ENCODE measurements at places on chromosomes 7 and 10.

GRCh38 chr7:121901026-121901425 lies 28.1 kb downstream of the PTPRZ1 start:
- no peak overlapping the region for H3K27ac ChIP-seq
- DNase-seq: no peak
- no peaks in the 10 kb centered on the region for H3K27me3 ChIP-seq
- H3K36me3 ChIP-seq: no peaks in the 10 kb centered on the region

GRCh38 chr7:18896343-18896975 lies 221.0 kb downstream of the TWIST1 start:
- no peak overlapping the region for H3K4me3 ChIP-seq
- DNase-seq: no peak
- no peaks in the 10 kb centered on the region for H3K36me3 ChIP-seq

DNA sequence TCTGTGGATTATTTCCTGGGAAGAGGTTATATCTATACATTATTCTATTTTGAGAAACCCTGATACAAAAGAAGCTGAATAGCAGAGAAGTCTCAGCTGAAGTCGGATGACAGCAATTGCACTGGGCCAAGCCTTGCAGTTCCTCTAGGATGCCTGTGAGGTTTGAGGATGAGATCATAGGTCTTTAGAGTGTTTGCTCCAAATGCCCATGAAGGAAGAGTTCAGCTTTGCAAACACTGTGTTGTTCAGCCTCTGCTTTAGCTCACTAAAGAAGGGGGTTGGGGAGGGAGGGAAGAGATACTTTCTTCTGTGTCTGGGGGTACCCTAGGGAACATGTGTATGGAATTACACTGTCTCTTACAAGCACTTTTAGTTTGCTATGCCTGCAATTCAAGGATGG lies 282.5 kb upstream of the NRP1 start:
- no peak overlapping the region for H3K27ac ChIP-seq
- no peak overlapping the region for H3K4me3 ChIP-seq
- no peaks in the 10 kb centered on the region for H3K36me3 ChIP-seq
- no peak for DNase-seq
- no peaks in the 10 kb centered on the region for H3K27me3 ChIP-seq

- no peak overlapping the region for H3K27ac ChIP-seq
- no peaks in the 10 kb centered on the region for H3K27me3 ChIP-seq
- H3K36me3 ChIP-seq: peaks cover 34% of the 10 kb centered on the region
- peaks cover 2% of the 10 kb centered on the region for H3K4me1 ChIP-seq
- DNase-seq: no peak
Observed at GRCh38 chr10:11934262-11934661, 108.3 kb downstream of the UPF2 start.

DNA sequence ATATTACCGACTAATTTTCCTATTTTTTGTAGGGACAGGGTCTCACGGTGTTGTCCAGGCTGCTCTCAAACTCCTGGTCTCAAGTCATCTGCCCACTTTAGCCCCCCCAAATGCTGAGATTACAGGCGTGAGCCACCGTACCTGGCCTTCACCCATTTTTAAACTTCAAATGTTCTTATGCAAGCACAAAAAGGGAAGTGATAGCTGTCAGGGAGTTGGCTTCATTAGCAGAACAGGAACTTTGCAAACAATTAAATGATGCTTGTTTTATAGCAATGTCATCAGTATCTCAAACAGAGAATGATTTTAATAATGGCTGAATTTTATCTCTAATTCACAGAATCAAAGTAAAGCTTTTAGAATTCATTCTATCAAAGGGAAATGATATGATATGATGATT lies 49.8 kb upstream of the FAM171A1 start:
- no peak overlapping the region for H3K27ac ChIP-seq
- peaks cover 24% of the 10 kb centered on the region for H3K27me3 ChIP-seq
- no peak for DNase-seq
- H3K4me3 ChIP-seq: no peak overlapping the region
- H3K4me1 ChIP-seq: no peaks in the 10 kb centered on the region

GRCh38 chr7:106309362-106309761 lies 24.6 kb upstream of the NAMPT start:
- H3K4me3 ChIP-seq: no peak overlapping the region
- no peaks in the 10 kb centered on the region for H3K36me3 ChIP-seq
- no peak overlapping the region for H3K27ac ChIP-seq
- no peaks in the 10 kb centered on the region for H3K4me1 ChIP-seq

- no peak overlapping the region for H3K4me3 ChIP-seq
- H3K4me1 ChIP-seq: peaks cover 3% of the 10 kb centered on the region
- peaks cover 55% of the 10 kb centered on the region for H3K36me3 ChIP-seq
- DNase-seq: no peak
- no peaks in the 10 kb centered on the region for H3K27me3 ChIP-seq
Observed at GRCh38 chr7:137882806-137883205, 36.0 kb upstream of the DGKI start.

- H3K4me1 ChIP-seq: no peaks in the 10 kb centered on the region
- no peak for DNase-seq
- no peak overlapping the region for H3K27ac ChIP-seq
Observed at GRCh38 chr10:111107023-111107422, 30.2 kb downstream of the ADRA2A start.

GRCh38 chr10:8428654-8429053 lies 374.2 kb downstream of the GATA3 start:
- peaks cover 8% of the 10 kb centered on the region for H3K27me3 ChIP-seq
- peaks cover 15% of the 10 kb centered on the region for H3K4me1 ChIP-seq
- no peak for DNase-seq
- H3K4me3 ChIP-seq: no peak overlapping the region
- H3K36me3 ChIP-seq: no peaks in the 10 kb centered on the region

- no peak overlapping the region for H3K27ac ChIP-seq
- no peak overlapping the region for H3K4me3 ChIP-seq
- H3K36me3 ChIP-seq: no peaks in the 10 kb centered on the region
- H3K4me1 ChIP-seq: no peaks in the 10 kb centered on the region
Observed at GRCh38 chr10:70774810-70775678, 10.1 kb downstream of the TBATA start.

- DNase-seq: no peak
- no peak overlapping the region for H3K4me3 ChIP-seq
- peaks cover 4% of the 10 kb centered on the region for H3K4me1 ChIP-seq
- no peak overlapping the region for H3K27ac ChIP-seq
- no peaks in the 10 kb centered on the region for H3K36me3 ChIP-seq
Observed at GRCh38 chr10:86123304-86123703, 243.3 kb downstream of the GRID1 start.

- H3K27me3 ChIP-seq: no peaks in the 10 kb centered on the region
- H3K36me3 ChIP-seq: peaks cover 7% of the 10 kb centered on the region
- no peak overlapping the region for H3K27ac ChIP-seq
- no peak overlapping the region for H3K4me3 ChIP-seq
Observed at GRCh38 chr7:151672716-151673115, 153.0 kb upstream of the RHEB start.

GRCh38 chr10:49768731-49769130 lies 6.6 kb upstream of the OGDHL start:
- peaks cover 71% of the 10 kb centered on the region for H3K27me3 ChIP-seq
- no peak overlapping the region for H3K4me3 ChIP-seq
- H3K4me1 ChIP-seq: peaks cover 3% of the 10 kb centered on the region
- H3K27ac ChIP-seq: no peak overlapping the region

DNA sequence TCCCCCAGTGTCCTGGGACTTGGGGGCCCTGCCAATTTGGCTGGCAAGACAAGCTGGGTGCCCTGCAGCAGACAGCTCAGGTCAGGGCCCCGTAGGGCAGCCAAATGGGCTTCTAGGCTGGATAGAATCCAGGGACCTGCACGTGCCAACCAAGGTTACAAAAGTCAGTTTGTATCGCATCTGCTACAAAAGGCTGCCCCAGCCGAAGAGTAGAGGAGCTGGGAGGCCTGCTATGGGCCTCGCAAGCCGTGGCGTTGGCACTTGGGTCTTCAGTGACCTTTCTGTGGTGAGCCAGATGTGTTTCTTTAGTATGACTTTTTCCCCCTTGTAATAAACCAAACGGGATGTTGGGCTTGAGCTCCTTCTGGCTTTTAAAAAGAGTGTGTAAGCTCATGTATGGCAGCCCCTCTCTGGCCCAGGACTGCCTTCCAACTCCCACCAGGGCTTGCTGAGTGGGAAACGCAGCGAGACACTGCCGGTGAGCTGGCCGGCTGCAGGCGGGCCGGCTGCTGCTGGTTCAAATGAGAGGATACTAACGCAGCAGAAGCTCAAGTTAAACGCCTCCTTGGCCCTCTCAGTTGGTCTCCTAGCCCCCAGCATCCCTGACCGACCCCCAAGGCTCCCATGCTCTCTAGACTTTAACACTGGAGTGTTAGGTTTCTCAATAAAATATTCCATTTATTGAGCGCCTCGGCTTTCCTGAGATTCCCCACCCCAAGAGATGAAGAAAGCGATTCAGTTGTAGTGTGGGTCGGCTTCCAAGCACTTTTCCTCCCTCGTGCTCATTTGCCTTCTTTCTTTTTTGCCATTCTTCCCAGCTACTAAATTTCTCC lies 3.1 kb upstream of the HOXA10 start:
- H3K4me3 ChIP-seq: no peak overlapping the region
- DNase-seq: no peak
- peaks cover 12% of the 10 kb centered on the region for H3K36me3 ChIP-seq
- H3K27ac ChIP-seq: no peak overlapping the region
- H3K27me3 ChIP-seq: peaks cover 85% of the 10 kb centered on the region
- H3K4me1 ChIP-seq: peaks cover 8% of the 10 kb centered on the region

- H3K4me3 ChIP-seq: peak overlapping the region; percentile 77
- peaks cover 93% of the 10 kb centered on the region for H3K36me3 ChIP-seq
- DNase-seq: no peak
- H3K4me1 ChIP-seq: peaks cover 72% of the 10 kb centered on the region
- H3K27me3 ChIP-seq: no peaks in the 10 kb centered on the region
- H3K27ac ChIP-seq: peak overlapping the region; percentile 93
Observed at GRCh38 chr7:131012477-131013031, 278.5 kb upstream of the KLF14 start.

- H3K36me3 ChIP-seq: no peaks in the 10 kb centered on the region
- H3K27ac ChIP-seq: no peak overlapping the region
- no peak for DNase-seq
Observed at GRCh38 chr10:73310475-73310874, 48.2 kb downstream of the CFAP70 start.

DNA sequence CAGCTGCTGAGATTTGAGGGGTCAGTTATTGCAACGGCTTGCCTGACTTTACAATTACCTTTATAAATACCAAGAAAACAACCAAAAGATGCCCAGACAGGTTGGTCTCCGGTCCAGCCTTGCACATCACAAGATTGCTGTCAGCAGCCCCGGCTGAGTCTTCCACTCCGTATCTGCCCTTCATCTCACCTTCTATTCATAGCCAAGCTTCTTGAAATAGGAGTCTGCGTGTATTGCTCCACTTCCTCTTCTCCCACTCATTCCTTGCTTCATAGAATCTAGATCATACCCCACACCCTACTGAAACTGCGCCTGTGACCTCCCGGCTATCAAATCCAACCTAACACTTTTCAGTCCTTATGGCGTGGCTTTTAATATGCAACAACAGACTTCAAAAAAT lies 31.1 kb upstream of the USP6NL start:
- H3K4me3 ChIP-seq: no peak overlapping the region
- DNase-seq: no peak
- H3K36me3 ChIP-seq: no peaks in the 10 kb centered on the region
- H3K27me3 ChIP-seq: peaks cover 43% of the 10 kb centered on the region

DNA sequence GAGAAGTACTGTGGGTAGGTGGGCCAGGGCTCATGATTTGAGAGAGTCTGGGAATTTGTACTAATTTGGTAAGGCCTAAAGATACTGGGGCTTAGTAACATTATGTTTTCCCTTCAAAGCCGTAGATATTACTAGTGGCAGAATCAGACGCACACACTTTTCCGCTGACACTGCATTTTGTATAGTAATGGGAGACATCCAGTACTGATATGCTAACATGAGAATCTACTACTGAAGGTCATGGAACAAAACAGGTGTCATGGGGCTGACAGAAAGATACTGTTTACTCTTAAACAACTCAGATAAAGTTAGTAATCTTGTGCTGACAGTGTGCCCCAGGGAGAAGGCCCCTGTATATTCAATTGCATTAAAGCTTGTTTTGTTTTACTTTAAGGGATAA lies 11.1 kb upstream of the GIMAP7 start:
- no peaks in the 10 kb centered on the region for H3K36me3 ChIP-seq
- H3K27ac ChIP-seq: peak overlapping the region; percentile 80
- no peak for DNase-seq
- H3K4me1 ChIP-seq: peaks cover 66% of the 10 kb centered on the region
- H3K27me3 ChIP-seq: no peaks in the 10 kb centered on the region

GRCh38 chr10:11488126-11488525 lies 123.3 kb downstream of the USP6NL start:
- no peak overlapping the region for H3K27ac ChIP-seq
- no peak overlapping the region for H3K4me3 ChIP-seq
- no peaks in the 10 kb centered on the region for H3K4me1 ChIP-seq
- no peaks in the 10 kb centered on the region for H3K27me3 ChIP-seq
- no peak for DNase-seq

DNA sequence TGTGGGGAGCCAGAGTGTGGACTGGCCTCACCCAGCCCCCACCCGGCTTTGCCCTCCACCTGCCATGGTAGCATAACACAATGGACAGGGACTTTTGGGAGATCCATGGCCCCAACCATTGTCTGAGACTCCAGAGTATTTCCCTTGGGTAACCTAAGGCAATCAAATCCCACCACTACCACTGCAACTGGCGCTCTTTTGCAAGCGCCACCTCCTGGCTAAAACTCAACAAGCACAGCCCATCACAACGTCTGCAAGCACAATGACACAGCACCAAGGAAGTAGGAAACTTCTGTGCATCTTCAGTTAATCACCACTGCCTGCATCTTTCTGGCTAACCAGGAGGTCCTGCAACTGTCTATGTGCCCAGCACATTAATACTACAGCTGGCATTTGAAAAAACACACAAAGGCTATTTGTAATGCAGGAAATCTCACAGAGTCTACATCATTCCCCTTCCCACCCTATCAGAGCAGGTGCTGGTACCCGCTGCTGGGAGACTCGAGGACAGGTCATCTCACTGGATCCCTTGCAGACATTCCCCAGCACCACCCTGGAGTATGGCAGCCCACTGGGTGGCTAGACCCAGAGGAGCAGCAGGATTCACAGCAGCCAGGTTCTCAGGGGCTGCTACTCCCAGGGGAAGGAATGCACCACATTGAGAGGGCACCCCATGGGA lies 27.7 kb downstream of the ANKRD26 start:
- H3K36me3 ChIP-seq: peaks cover 36% of the 10 kb centered on the region
- no peak overlapping the region for H3K27ac ChIP-seq
- H3K4me1 ChIP-seq: peaks cover 12% of the 10 kb centered on the region
- no peaks in the 10 kb centered on the region for H3K27me3 ChIP-seq
- no peak overlapping the region for H3K4me3 ChIP-seq

GRCh38 chr10:26437637-26438461 lies at the start of gene APBB1IP:
Gene APBB1IP (plus strand): TSS chr10:26438341. CDS start chr10:26492327, 53,986 bp downstream.
- peak; percentile 28 for DNase-seq
- H3K36me3 ChIP-seq: peaks cover 19% of the 10 kb centered on the region
- peak within 1 kb of the TSS; percentile 81 for H3K4me3 ChIP-seq
- no peaks in the 10 kb centered on the region for H3K27me3 ChIP-seq
- peak within 1 kb of the TSS; percentile 92 for H3K27ac ChIP-seq

- DNase-seq: no peak
- H3K27ac ChIP-seq: peak overlapping the region; percentile 5
- peaks cover 9% of the 10 kb centered on the region for H3K4me1 ChIP-seq
- H3K4me3 ChIP-seq: no peak overlapping the region
Observed at GRCh38 chr10:42934842-42935241, 142.0 kb upstream of the RET start.
